Type B pancreatic cell (in vitro differentiated cells): ENCODE measurements at places on chromosomes 7 and 10. TPM values are rescaled to one million over a fixed set of nuclear protein-coding genes. Genes with fewer than 3 reads are reported as not detected.

The SLC29A4 gene
- 76.1 and 79.6 TPM in 2 replicates for total RNA-seq

- H3K27me3 ChIP-seq = peaks cover 76% of the 10 kb centered on the region
- H3K27ac ChIP-seq = peak overlapping the region; percentile 61
- peak overlapping the region; percentile 86 for H3K4me3 ChIP-seq
- peak; percentile 95 for DNase-seq
- peaks cover 7% of the 10 kb centered on the region for H3K4me1 ChIP-seq
- no peaks in the 10 kb centered on the region for H3K36me3 ChIP-seq
Measured at GRCh38 chr7:100965723-100966541, 3.4 kb upstream of the MUC12 start.

GRCh38 chr7:79459381-79459780 lies 5.9 kb upstream of the MAGI2 start:
- peaks cover 10% of the 10 kb centered on the region for H3K27me3 ChIP-seq
- H3K4me1 ChIP-seq = no peaks in the 10 kb centered on the region
- H3K27ac ChIP-seq = no peak overlapping the region
- H3K4me3 ChIP-seq = no peak overlapping the region
- H3K36me3 ChIP-seq = peaks cover 9% of the 10 kb centered on the region

GRCh38 chr10:28375399-28376354 lies 72.8 kb upstream of the MPP7 start:
- DNase-seq = no peak
- peaks cover 3% of the 10 kb centered on the region for H3K27me3 ChIP-seq
- H3K4me1 ChIP-seq = no peaks in the 10 kb centered on the region

The CHAT gene
- 0.34 and 0.62 TPM in 2 replicates for total RNA-seq
